ENCODE measurements at places on chromosomes 4 and X.

DNA sequence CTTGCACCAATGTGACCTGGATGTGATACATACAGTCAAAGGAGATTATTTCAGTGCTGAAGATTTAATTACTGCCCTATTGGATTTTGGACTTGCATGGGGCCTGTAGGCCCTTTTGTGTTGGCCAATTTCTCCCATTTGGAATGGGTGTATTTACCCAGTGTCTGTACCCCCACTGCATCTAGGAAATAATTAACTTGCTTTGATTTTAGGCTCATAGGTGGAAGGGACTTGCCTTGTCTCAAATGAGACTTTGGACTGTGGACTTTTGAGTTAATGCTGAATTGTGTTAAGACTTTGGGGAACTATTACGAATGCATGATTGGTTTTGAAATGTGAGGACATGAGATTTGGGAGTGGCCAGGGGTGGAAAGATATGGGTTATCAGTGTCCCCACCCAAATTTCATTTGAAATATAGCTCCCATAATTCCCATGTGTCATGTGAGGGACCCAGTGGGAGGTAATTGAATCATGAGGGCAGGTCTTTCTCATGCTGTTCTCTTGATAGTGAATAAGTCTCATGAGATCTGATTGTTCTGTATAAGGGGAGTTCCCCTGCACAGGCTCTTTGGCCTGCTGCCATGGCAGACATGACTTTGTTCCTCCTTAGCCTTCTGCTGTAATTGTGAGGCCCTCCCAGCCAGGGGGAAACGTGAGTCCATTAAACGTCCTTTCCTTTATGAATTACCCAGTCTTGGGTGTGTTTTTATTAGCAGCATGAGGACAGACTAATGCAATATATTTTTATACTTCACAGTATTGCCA, 362.2 kb upstream of the SPANXN4 start:
- no peak for DNase-seq

- DNase-seq = no peak
Measured at GRCh38 chr4:134533068-134533467, 331.5 kb upstream of the PABPC4L start.

DNA sequence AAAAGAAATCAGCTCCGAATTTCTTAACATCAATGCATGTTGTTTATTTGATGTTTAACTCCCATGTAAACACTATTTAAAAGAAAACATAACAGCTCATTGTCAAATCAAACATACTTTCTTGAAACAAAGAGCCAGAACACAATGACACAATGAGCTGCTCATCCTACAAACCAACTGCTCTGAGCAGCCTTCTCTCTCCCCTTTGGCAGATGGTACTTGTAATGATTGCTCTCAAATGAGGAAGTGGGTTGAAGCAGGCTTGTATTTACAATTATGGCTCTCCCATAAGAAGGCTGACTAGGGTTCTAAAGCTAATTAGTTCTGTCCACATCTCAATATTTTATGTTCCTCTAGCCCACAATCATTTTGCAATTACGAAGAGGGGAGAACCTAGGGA, 637.8 kb upstream of the ADGRL3 start:
- DNase-seq = no peak

GRCh38 chrX:105116486-105116885, 104.0 kb downstream of the TEX13A start:
- no peak for DNase-seq

DNA sequence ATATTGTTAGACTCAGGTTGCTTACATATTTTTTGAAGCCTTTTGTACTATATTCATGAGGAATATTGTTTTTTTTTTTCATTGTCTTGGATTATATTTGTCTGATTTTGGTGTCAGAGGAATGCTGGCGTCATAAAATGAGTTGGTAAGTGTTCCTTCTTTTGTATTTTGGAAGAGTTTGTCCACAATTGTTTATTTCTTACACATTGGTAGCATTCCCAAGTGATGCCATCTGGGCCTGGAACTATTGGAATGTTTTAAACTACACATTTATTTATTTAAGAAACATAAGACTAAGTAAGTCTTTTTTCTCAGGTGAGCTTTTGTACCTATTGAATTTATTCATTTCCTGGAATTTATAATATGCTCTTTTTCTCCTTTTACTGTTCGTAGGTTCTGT, 107.6 kb downstream of the LARP1B start:
- no peak for DNase-seq

GRCh38 chrX:12439416-12439815, 301.1 kb downstream of the FRMPD4 start:
- DNase-seq = no peak

DNA sequence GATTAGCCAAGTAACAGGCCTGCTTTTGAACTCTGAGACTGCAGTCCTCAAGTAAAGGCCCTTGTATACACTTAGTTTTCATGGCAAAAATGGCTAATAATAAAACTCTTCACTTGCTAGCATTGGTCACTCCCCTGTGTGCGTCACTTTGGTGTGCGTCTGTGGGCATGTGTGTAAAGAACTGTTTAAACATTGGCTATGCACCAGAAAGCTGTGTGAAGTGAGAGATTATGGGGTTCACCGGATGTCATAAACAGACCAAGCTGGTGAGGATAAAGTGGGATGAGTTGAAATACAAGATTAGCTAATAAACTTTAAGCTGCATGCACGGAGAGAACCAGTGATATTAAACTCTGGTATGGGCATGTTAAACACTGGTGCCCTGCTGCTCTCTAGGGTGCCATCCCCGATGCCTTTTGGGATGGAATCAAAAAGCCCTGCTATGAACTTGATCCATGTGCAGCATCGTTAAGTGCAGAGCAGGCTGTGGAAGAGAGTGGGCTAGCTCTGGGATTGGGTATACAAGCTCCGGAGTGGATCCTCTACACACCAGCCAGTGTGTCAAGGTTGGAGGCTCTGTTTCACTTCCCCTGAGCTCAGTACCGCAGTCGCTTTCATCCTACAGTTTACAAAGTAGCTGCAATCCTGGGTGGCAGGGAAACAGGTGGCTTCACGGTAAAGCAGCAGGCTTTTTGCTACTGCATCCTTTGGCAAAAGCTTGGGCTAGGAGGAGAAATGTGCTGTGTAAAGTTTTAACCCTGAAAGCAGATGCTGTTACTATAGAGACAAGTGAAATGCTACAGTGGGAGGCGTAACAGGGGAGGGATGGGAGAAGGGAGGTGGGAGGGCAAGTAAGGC, 108.3 kb upstream of the SLC4A4 start:
- DNase-seq = no peak

DNA sequence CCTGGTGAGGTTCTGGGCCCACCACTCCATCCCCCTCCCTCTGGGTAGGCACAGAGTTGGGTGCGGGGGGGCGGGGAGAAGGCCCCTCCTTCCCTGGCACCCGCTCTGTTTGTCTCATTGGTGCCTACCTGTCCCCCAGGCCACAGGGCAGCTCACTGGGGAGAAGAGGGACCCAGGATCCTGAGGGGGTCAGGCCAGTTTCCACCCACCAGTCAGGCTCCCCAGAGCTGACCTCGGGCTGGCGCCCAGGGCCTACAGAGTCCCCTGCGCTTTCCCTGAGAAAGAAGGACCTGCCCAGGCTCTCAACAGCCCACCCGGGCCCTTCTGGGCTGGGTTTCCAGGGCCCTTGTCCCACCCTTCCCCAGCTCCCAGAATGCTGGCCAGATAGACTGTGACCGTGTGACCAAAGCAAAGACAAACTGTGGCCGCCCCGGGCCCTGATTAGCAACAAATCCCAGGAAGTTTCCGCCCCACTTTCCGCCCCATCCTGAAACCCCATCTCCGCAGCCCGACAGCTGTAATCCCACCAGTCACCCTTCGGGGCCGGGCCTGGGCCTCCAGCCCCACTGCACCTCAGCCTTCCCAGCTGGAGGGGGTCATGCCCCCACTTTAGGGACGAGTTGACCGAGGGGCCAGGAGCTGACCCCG, 33.8 kb upstream of the FGFR3 start:
- DNase-seq = no peak

Measured in T-helper 2 cell (primary cell).